ENCODE measurements at places on chromosomes 4 and X.

DNA sequence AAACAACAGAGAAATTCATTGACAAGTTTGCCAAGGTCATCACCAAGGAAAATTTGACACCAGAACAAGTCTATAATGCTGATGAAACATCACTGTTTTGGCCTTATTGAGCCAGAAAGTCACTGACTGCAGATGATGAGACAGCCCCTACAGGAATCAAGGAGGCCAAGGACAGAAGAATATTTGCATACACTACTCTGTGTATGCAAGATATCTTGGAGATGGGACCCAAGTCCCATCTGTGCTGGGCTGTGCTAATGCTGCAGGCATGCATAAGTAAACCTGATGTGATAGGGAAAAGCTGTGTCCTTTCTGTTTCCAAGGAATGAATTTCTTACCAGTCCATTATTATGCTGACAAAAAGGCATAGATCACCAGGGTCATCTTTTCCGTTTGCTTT is 126.8 kb downstream of the PAPSS1 start:
- no peak for DNase-seq

DNA sequence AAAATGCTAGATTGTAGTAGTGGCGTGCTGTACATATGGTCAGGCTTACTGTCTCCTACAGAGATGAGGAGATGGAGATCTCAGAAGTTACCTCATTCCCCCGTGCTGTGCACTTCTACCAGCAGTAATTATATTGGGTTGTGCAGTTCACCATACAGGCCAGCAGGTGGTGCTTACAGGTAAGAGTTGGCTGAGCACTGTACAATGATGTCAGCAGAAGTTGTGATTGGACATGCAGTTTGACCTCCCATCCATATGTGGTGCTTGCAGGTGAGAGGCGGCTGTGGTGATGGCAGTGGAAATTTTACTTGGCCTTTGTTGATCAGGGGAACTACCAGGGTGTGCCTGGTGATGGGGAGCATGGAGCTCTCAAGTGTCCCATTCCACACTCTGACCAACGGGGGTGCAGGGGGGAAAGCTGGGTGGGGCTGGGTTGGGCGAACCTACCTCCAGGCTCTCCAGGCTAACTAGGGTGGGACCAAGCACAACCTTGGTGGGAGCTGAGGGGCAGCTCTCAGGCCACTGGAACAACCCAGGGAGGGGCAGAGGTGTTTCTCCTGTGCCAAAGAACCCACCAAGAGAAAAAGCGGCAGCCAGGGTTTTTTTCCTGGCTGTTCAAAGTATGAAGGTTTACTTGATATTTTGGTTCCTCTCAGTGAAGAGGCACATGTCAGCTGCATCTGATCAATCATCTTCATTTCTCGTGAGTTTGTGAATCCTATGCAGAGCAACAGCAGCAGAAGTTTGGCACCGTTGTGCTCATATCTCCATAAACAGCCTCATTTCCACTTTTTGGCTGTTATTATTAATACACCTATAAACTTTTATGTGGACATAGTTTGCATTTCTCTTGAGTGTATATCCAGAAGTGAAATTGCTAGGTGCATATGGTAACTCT is 73.8 kb upstream of the FREM3 start:
- no peak for DNase-seq

- no peak for DNase-seq
Measured at GRCh38 chrX:4043951-4044350, 330.5 kb upstream of the PRKX start.

DNA sequence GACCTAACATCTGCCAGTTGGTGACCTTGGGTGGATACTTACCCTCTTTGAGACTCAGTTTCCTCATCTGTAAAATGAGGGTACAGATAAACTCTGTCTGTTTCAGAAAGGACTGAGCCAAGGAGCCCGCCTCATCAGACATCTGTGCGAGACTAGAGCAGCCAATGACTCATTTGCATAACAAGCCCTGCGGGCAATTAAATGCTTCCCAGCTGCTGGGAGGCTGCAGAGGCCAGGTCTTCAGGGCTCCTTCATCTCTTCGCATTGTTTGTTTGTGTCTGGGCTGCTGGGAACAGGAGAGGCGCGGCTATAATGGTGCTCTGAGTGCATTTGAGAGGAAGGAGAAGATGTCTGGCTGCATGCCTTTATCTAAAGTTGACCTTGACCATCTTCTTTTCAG is 85.0 kb downstream of the ADRA2C start:
- DNase-seq, result no peak

GRCh38 chr4:127698789-127699200 is 31.4 kb upstream of the SLC25A31 start:
- DNase-seq, result no peak

Measured in stimulated activated CD8-positive, alpha-beta memory T cell treated with anti-CD3 and anti-CD28 coated beads, Interleukin-4, amount 100 ng/mL, for 1 hour (primary cell).